ENCODE measurements at places on chromosomes 12 and 14. TPM values are rescaled to one million over a fixed set of nuclear protein-coding genes. Genes with fewer than 3 reads are reported as not detected.

The LMNTD1 gene
- not detected for total RNA-seq

The SYCP3 gene
- total RNA-seq: not detected

The TPCN1 gene
- total RNA-seq: 20.1 TPM

The RAD9B gene
- total RNA-seq: 0.13 TPM

The NEUROD4 gene
- not detected for total RNA-seq

The ACRBP gene
- 0.45 TPM for total RNA-seq

Measured in A549 treated with ZK216348 at 1 μM for 4 hours (cell line).